ENCODE measurements at places on chromosomes 4 and X.

- no peak for DNase-seq
These were observed 733.7 kb upstream of the PABPC4L start for GRCh38 chr4:134935320-134935719.

- no peak for DNase-seq
These were observed 452.7 kb upstream of the FAT1 start for GRCh38 chr4:187176261-187176910.

- DNase-seq, result no peak
These were observed 1.3 kb upstream of the PLXNB3 start for GRCh38 chrX:153762626-153763173.

DNA sequence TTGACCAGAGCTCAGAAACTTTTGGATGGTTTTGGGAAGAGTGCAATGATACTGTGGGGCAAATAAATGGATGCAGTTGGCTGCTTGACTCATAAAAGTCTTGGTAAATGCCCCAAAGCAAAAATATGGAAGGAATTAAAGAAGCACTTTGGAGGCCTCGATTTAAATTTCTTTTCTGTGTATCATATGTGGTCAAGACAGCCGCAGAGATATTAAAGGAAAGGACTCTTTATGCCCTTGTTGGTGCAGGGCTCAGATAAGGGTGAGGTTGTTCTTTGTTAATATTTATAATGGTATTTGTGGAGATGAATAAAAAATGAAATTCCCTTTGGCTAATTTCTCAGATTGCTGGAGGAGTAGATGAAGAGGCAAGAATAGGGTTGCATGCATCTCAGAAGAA lies 90.2 kb downstream of the NHS start:
- DNase-seq, result no peak

DNA sequence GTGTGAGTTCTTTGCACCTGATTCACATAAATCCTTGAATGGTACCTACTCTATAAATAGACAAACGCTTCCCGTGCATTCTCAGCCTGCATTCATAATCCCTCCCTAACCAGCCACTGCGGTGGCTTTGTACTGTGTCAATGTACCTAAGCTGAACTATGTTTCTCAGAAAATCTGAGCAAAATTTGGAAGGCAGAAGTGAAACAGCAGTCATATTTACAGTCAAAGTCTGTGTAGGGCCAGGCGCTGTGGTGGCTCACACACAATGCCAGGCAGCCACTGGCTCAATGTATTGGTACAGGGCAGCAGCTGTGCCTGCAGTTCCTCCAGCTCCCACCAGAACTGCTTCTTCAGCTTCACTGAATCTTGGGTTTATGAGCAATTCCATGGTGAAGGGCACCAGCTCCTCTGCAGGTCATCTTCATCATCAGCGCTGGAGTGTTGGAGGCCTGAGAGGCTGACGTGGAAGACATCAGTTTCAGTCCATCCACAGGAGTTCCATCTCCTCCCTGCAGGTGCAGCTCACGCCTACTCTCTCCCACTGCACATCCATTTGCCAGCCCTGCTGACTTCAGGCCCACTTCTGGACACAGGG lies 32.3 kb upstream of the IRF2 start:
- no peak for DNase-seq

DNA sequence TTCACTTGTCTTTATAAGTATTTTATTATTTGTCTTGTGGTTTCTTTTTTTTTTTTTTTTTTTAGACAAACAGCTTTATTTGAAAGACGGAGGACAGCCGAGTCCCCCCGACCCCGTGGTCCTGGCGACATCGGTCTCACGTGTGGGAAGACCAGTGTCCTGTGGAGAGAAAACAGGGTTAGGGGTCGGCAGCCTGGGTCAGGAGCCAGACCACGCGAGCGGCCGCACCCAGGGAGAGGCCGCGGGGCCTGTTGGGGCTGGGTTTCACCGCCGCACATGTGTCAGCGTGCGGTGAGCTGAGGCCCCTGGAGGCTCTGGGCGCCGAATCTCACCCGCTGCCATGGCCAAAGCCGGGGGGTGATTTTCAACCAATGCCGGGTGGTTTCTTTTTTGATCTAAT lies 17.8 kb upstream of the RAB33B start:
- no peak for DNase-seq

DNA sequence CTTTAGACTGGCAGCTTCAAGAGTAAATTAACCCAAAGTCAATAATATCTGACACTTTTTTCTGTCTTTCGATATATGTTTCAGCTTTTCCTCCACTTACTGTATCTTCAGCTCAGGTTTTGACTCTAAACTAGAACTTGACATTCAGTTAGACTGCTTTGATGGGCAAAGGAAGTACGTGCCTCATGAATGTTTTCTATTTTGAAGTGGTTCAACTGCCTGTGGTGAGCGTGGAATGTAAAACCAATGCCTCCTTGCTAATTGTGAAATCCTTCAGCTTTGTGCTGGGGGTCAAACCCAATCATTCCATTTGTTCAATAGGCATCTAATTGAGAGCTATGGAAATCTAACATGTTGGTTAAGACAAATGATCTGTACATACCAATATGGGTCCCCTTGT lies 857.0 kb upstream of the HTR2C start:
- no peak for DNase-seq

DNA sequence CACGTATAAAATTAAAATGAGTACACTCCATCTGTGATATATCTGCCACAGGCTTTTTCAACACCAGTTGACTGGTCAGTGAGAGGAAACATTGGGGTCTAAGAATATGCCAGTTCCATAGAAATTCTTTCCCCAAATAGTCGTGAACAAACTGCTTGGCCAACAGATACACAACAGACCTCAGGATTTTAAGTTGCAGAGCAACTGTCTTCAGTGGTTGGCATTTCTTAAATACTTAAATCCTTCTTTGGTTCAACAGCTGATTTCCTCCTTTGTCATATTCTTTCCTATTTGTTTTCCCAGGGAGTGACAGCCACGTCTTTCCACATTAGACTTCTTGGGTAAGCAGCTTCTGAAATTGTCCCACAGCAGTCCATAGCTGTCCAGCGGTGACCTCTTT lies 7.0 kb upstream of the DDX60 start:
- no peak for DNase-seq

DNA sequence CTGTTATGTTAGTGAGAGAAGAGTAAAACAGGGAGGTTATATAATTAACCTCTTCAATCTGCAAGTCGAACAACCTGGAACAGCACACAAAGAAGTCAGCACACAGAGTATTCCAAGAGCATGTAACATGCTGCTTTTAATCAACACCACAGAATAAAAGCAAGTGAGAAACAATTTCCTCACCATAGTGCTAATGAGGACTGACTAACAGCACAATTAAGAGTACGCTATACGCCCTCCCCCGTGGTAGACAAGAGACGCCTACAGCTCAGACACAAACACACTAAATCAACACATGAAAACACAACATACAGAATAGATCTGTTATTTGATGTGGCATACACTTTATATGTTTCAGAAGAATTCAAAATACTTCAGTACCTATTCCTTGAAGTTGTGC lies 103.0 kb downstream of the PPP3CA start:
- no peak for DNase-seq

DNA sequence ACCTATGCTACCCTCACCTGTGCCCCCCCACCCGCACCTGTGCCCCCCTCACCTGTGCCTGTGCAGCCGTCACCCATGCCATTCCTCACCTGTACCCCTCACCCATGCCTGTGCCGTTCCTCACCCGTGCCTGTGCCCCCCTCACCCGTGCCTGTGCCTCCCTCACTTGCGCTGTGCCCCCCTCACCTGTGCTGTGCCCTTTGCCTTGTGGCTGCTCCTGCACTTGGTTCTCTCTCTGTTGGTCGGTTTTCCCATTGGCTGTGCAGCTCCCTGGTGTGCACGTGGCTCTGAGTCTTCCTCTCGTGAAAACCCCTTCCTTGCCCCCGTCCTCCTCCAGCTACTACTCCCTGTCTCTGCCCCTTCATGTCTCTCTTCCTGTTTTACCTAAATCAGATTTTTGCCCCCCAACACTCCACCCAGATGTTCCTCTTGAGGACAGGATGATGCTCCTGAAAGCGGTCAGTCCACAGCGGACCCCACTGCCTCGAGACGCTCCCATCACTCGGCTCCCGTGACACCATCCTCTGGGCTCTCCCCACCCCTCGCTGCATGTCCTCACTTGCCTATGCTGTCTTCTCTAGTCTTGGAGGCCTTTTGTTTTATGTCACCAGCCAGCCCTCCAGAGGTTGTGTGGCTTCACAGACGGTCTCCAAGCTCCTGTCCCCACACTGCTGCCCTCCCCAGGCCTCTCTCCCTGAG lies 6.8 kb downstream of the MAEA start:
- peak; percentile 60 for DNase-seq

Measured in mammary epithelial cell (primary cell).